CD4-positive, alpha-beta T cell (primary cell): ENCODE measurements at places on chromosomes 1 and 21.

- DNase-seq, result no peak
These were observed 75.5 kb upstream of the PDC start for GRCh38 chr1:186536273-186536890.

DNA sequence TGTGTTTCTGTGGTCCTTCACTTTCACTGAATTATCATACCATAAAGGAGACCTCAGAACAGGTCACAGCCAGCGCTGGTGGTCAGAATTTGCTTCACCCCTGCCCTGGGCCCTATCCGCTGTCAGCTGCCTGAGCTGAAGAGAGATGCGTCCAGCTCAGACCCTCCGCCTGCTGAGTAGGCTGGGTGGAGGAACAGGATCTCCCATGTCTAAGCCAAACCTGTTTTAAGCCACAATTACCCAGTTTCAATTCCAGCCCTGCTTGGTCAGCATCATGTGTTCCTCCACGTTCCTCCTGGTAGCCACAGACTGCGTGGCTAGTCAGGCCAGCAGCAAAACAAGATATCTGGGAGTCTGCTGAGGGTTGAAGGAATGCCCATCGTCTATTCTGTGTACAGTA, 13.5 kb upstream of the BGLAP start:
- DNase-seq, result no peak

DNA sequence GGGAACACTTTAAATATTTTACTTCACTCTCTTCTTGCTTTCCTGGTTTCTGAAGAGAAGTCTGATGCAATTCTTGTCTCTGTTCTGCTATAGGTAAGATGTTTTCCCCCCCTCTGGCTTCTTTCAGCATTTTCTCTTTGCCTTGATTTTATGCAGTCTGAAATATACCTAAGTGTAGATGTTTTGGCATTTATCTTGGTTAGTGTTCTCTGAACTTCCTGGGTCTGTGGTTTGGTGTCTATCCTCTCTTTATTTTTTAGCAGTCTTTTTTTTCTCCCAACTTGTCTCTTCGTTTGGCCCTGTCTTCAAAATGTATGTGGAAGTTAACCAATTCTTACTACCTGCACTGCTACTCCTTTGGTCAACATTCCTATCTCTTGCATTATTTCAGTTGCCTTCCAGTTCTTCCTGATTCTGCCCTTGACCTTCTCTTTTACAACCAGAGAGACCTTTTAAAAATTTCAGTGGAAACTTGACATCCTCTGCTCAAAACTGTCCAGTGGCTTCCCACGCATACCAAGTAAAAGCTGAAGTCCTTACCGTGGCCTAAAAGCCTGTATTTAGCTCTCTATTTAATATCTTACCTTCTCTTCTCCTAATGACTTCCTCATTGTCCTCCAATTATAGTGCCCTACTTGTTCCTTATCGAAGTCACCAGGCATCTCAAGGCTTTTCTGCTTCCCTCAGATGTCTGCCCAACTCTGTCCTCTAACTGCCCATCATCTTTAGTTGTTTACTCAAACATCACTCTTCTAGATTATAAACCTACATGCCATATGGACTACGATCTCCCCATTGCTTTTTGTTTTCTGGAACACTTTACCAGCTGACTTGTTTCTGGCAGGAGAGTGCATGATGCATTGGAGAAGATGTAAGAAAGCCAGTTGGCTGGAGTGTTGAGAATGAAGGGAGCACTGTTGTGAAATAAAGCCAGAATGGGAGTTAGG, 40.9 kb downstream of the RAP1A start:
- DNase-seq, result no peak

DNA sequence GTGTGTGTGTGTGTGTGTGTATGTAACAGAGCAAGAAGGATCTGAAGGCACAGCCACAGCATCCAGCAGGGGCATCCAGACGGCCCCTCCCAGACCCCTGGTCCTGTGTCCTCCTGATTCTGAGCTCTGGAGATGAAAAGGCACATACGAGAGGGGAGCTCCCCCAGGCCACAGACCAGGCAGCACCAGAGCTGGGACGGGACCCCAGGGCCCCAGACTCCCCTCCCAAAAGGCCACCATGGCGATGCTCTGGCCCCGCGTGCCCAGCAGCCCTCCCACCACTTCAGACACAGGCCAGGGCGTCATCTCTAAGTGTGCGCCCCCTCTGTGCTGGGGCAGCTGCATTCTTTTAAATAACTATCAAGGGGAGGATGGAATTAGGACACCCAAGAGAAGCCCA, 245.8 kb downstream of the MATN1 start:
- DNase-seq, result no peak

DNA sequence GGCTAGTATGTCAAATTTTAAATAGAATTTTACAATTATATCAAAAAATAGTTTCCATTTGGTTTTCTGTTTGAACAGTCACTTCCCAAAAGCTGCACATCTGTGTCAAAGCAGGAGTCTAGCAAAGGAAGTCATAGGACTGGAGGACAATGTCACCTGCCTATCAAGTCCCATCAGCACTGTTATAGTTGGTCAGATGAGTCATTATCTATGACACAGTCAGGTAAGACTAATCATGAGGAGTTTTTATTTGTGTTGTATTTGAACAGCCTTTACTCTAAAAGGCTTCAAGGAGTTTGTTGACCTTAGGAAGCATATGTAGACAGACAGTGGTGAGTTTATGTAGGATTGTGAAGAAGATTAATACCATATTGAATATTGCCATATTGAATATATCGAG, 74.2 kb upstream of the QSOX1 start:
- DNase-seq, result no peak

GRCh38 chr1:43934101-43934985, 742 bp downstream of the ARTN start:
- DNase-seq, result peak; percentile 53

- peak; percentile 9 for DNase-seq
These were observed at the start of gene SNX7 for GRCh38 chr1:98661544-98662355. Gene SNX7, plus strand, starts transcription at chr1:98661721. Its CDS starts 11 bp downstream, at chr1:98661732.

GRCh38 chr1:232561381-232561780, 68.6 kb downstream of the SIPA1L2 start:
- no peak for DNase-seq

DNA sequence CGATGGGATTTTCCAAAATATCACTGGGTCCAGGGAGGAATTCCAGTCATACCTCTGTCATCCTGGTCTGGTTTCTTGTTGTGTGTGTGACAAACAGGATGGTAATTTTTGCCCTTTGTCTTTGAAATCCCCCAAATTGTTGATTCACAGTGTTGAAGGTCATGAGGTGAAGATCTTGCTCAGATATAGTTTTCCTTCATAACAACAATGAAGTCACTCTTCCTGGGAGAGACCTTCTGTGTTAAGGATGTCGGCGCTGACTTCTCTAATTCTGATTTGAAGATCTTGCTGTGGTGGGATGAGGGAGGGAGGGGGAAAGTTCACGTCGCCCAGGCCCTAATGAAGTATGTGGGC, 32.2 kb upstream of the MPZL1 start:
- DNase-seq, result no peak

GRCh38 chr1:11562664-11563063, 83.7 kb downstream of the DISP3 start:
- no peak for DNase-seq

DNA sequence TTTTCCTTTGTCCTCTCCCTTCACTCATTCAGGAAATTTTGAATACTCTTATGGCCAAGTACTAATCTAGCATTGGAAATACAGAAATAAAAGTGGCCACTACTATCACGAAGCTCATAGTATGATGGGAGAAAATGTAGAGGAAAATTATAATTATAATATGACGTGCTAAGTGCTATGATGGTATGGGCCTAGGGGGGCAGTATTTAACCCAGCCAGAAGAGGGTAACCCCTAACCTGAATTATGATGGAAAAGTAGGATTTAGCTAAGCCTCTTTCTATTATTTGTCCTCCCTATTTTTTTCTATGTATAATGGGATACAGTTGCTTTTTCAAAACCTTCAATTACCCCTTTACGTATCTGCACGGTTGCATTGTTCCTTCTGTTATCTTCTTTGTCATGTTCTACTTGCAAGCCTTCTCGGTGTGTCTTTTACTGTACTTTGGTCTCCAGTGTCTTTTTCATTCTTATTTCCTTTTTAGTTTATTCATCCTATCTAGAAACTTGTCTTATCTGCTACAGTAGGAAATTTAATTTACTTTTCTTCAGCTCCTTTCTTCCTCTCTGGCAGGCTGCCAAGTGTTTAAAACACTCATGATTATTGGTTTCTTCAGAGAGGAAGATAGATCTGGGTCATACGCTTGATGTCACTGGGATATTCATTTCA, 88.8 kb upstream of the GPR52 start:
- DNase-seq, result no peak

- DNase-seq, result no peak
These were observed 17.4 kb downstream of the DEPDC1 start for GRCh38 chr1:68479501-68479900.

DNA sequence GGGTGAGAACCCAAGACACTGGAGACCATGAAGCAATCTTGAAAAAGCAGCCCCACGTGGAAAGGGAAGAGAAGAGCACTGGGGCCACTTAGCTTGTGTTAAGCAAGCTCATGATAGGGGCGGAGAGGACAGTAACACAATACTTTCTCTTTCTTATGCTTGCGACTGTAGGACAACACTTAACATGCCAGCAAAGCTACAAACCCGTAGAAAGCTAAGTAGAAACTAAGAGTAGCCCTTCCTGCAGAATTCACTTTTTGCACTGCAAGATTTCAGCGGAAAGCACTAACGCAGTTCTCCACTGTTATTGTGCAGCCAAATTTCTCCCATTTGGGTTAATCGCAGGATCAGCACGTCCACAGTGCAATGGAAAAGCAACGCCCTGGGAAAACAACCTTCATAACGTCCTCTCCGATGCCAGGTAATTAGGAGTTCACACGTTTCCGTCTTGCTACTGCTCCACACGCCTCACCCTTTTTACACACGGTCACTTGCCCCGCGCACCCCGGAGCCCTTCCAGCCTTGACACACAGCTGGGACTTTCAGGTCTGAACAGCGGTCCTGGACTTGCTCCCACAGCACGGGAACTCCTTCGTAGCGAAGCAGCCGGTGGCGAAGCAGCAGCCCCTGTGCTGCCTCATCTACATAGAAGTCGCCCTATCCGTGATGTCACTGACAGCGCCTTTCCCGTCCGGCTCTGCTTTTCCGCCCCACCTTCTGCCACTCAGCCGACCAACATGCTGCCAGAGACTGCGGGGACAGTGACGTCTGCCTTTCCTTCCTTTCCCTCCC, 148.6 kb downstream of the PPIAL4G start:
- peak; percentile 81 for DNase-seq

DNA sequence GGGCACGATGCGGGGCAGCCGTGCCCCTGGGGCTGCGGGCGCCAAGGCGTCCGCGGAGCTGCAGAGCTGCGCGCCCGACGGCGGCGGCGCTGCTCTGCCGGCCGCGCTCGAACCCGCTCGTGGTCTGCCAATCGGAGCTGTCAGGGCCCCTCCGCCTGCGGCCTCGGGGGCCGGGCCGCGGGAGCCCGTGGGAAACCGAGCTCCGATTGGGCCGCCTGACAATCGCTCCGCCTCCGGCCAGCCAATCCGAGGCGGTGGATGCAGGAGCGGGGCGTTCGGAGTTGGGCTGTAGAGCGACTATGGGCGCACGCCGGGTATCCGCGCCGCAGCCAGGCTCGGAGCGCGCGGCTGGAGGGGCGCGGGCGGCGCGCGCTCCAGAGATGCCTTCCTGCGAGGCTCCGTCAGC, 100.5 kb upstream of the SOD1 start:
- peak; percentile 84 for DNase-seq

GRCh38 chr1:6738987-6739676, 37.5 kb upstream of the DNAJC11 start:
- DNase-seq, result no peak

DNA sequence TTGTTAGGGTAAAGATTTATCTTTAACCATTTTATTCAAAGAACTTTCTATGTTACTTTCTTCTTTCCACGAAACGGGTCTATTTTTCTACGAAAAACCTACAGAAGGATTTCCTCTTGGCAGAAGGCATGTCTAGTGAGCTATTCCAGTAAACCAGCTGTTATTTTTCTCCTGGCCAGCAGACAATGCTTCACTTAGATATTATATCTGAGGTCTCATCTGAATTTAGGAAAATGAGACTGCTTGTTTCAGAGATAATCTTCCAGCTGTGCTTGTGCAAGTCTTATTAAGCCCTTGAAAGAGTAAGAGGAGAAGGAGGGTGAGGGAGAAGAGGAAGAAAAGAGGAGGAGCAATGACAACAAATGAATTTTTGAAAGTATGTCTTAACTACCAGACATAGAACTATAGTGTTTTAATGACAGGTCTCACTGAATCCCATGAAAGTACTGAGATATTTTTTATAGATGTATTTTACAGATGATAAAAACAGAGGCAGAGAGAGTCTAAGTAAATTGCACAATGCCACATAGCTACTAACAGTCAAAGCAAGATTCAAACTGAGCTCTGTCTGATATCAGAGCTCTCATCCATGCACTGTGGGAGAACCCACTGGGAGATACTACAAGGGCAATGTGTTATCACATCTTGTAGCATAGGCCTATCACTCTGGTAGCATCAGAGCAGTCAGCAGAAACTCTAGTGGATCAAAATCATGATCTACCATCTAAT, 54.6 kb upstream of the SAMSN1 start:
- DNase-seq, result no peak

DNA sequence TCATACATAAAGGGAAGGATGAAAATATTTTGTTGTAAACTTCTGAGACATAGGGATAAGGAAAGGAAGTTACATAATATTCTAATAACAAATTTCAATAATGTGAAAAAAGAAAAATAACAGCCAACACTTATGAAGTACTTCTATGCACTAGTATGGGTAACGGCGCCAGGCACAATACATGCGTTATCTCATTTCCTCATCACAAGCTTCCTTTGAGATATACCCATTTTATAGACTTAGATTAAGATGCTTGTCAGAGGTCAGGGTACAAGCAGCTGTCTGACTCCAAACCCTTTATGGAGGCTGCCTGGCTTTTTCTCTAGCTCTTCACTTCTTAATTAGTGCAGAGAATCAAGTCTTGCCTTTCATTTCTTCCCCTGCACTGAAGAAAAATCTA, 41.3 kb downstream of the TCP10L start:
- DNase-seq, result no peak

DNA sequence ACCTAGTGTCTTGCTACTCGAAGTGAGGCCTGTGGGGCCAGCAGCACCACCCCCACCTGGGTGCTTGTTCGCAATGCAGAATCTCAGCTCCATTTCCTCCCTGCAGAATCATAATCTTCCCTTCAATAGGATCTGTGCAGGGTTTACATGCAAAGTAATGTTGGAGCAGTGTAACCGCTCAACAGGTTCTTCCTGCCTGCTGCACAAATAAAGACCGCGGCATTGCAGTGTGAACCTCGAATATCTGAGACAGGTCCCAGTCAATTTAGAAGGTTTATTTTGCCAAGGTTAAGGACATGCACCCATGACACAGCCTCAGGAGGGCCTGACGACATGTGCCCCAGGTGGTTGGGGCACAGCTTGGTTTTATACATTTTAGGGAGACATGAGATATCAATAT, 119.2 kb downstream of the TLR5 start:
- DNase-seq, result no peak
